ENCODE measurements at places on chromosomes 5 and 9. TPM values are rescaled to one million over a fixed set of nuclear protein-coding genes. Genes with fewer than 3 reads are reported as not detected.

PDGFRB gene
- 110 TPM for total RNA-seq

FIBCD1 gene
- 0.97 TPM for total RNA-seq

CFAP157 gene
- total RNA-seq, result 40.6 TPM

PCSK1 gene
- total RNA-seq, result 2.2 TPM

CRB2 gene
- total RNA-seq, result 0.25 TPM

TRIM36 gene
- total RNA-seq, result 6.9 TPM

GRCh38 chr5:140044041-140044440 is 942 bp upstream of the NRG2 start:
- no peak overlapping the region for H3K4me3 ChIP-seq
- no peak overlapping the region for H3K27ac ChIP-seq
- H3K4me1 ChIP-seq, result peaks cover 18% of the 10 kb centered on the region

DNA sequence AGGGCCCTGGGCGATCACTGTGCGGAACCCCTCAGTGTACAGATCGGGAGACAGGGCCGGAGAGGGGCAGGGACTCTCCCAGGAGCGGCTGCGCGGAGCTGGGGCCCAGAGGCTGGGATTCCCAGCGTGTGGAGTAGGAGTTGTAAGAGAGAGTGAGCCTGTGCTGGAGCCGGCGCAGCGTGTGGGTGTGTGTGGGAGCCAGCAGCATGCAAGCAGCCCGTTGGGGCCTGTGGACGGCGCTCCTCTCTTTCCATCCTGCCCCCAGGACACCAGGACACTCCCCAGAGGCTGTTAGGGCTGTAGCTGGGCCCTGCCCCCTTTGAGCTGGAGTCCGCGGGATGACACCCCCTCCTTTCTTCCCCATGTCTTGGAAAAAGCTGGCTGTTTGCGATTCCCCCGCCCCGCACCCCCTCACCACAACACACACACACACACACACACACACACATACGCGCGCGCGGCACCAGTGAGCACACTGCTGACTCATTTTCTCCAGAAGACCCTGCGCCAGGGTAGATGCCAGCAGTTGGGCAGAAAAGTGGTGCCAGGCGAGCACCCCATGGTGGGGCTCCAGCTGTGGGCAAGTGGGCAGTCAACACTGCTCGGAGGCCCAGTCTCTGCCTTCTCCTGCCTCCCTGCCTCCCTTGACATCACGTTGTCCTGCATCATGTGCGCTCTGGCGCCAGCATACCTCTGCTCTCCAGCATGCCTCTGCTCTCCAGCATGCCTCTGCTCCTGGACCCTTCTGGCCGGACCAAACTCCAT is 1.5 kb downstream of the COL27A1 start:
- no peak overlapping the region for H3K4me3 ChIP-seq
- H3K36me3 ChIP-seq, result no peaks in the 10 kb centered on the region
- H3K27ac ChIP-seq, result no peak overlapping the region
- H3K4me1 ChIP-seq, result peaks cover 5% of the 10 kb centered on the region
- peaks cover 11% of the 10 kb centered on the region for H3K27me3 ChIP-seq

GRCh38 chr5:132259069-132259851 is 1.8 kb downstream of the PDLIM4 start:
- peak overlapping the region; percentile 17 for H3K27ac ChIP-seq
- no peaks in the 10 kb centered on the region for H3K4me1 ChIP-seq
- no peak overlapping the region for H3K4me3 ChIP-seq
- no peaks in the 10 kb centered on the region for H3K36me3 ChIP-seq

GRCh38 chr9:100126423-100126822 is 27.4 kb downstream of the INVS start:
- H3K27ac ChIP-seq, result no peak overlapping the region
- no peak overlapping the region for H3K4me3 ChIP-seq
- H3K36me3 ChIP-seq, result peaks cover 5% of the 10 kb centered on the region

- H3K4me1 ChIP-seq, result no peaks in the 10 kb centered on the region
- no peak overlapping the region for H3K4me3 ChIP-seq
- no peak overlapping the region for H3K27ac ChIP-seq
Observed at GRCh38 chr5:73922875-73923557, 297.0 kb downstream of the ARHGEF28 start.

- no peak overlapping the region for H3K27ac ChIP-seq
- H3K4me1 ChIP-seq, result no peaks in the 10 kb centered on the region
- H3K36me3 ChIP-seq, result no peaks in the 10 kb centered on the region
- DNase-seq, result no peak
- H3K27me3 ChIP-seq, result no peaks in the 10 kb centered on the region
Observed at GRCh38 chr5:75262271-75262670, 25.6 kb upstream of the ANKRD31 start.

- H3K4me1 ChIP-seq, result peaks cover 3% of the 10 kb centered on the region
- no peak overlapping the region for H3K4me3 ChIP-seq
- DNase-seq, result no peak
Observed at GRCh38 chr5:172881691-172882370, 47.8 kb downstream of the ERGIC1 start.

- H3K4me3 ChIP-seq, result no peak overlapping the region
- H3K36me3 ChIP-seq, result no peaks in the 10 kb centered on the region
- H3K4me1 ChIP-seq, result peaks cover 4% of the 10 kb centered on the region
Observed at GRCh38 chr5:96434201-96434645, 1.2 kb upstream of the PCSK1 start.

DNA sequence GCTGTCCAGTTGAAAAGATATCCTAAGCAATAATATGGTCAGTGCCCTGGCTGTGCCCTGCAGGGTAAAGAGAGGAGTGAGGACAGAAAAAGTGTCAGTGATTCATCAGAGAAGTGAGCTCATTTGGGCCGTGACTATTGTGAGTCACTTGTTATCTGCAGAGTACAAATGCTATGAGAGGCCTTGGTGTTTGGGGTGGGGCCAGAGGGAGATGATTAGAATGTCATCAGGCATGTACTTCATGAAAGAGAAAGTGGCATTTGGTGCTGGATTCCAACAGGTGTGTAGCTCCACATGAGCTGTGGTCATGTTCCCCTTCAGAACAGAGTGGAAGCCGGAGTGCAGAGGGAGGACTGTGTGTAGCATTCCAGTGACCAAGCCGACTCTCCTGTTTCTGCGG is 174.1 kb downstream of the KDM4C start:
- H3K27ac ChIP-seq, result peak overlapping the region; percentile 71
- no peaks in the 10 kb centered on the region for H3K27me3 ChIP-seq
- H3K4me1 ChIP-seq, result no peaks in the 10 kb centered on the region
- no peak for DNase-seq

GRCh38 chr5:117165068-117165467 is 590.4 kb upstream of the SEMA6A start:
- H3K4me1 ChIP-seq, result peaks cover 8% of the 10 kb centered on the region
- peak; percentile 24 for DNase-seq
- H3K4me3 ChIP-seq, result no peak overlapping the region

- DNase-seq, result no peak
- no peaks in the 10 kb centered on the region for H3K36me3 ChIP-seq
- H3K27ac ChIP-seq, result peak overlapping the region; percentile 83
- H3K4me1 ChIP-seq, result no peaks in the 10 kb centered on the region
Observed at GRCh38 chr5:149443210-149443609, 64.1 kb upstream of the IL17B start.

- H3K36me3 ChIP-seq, result no peaks in the 10 kb centered on the region
- H3K4me3 ChIP-seq, result no peak overlapping the region
- no peak overlapping the region for H3K27ac ChIP-seq
- DNase-seq, result no peak
Observed at GRCh38 chr9:111056538-111056937, 18.3 kb upstream of the LPAR1 start.

DNA sequence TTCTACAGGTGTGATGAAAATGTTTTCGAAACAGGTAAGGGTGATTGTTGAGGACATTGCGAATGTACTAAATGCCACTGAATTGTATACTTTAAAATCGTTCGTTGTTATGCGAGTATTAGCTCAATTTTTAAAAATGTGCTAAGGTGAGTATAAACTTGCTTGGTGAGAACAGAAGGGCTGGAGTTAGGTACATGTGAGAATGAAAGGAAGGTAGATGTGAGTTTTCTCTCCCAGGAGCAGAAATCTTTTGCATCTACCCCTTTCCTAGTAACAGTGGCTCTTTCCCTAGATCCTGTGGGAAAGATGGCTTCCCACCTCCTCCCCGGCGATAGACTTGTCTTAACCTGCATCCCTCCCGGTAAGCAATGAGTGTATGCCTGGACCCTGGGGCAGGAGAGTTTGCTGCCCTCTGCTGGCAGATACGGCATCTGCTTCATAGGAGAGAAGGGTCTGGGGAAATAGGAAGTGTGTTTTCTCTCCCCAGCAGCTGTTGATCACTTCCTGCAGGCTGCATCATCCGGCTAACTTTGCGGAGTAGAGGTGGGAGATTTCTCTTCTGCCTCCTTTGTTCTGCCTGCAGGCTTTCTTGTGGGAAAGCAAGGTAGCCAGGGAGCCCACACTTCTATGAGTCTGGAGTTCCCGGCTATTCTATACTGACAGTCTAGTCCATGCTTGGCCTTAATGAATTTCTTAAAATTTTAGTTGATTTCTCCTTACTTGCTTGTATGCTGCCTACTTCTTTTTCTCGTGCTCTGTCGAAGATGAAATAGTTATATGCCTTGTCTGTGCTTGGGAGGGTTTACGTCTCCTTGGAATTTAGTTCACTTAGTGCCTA is 373.3 kb upstream of the SEMA6A start:
- H3K27ac ChIP-seq, result no peak overlapping the region
- H3K36me3 ChIP-seq, result no peaks in the 10 kb centered on the region
- H3K27me3 ChIP-seq, result no peaks in the 10 kb centered on the region
- no peak overlapping the region for H3K4me3 ChIP-seq
- no peaks in the 10 kb centered on the region for H3K4me1 ChIP-seq
- DNase-seq, result peak; percentile 13

GRCh38 chr9:87109851-87110250 is 162.5 kb upstream of the GAS1 start:
- H3K4me1 ChIP-seq, result no peaks in the 10 kb centered on the region
- H3K4me3 ChIP-seq, result no peak overlapping the region
- no peak for DNase-seq
- no peak overlapping the region for H3K27ac ChIP-seq
- H3K27me3 ChIP-seq, result no peaks in the 10 kb centered on the region
- no peaks in the 10 kb centered on the region for H3K36me3 ChIP-seq

GRCh38 chr9:86280580-86280979 is 1.8 kb downstream of the ISCA1 start:
- no peaks in the 10 kb centered on the region for H3K27me3 ChIP-seq
- H3K4me3 ChIP-seq, result no peak overlapping the region
- peaks cover 7% of the 10 kb centered on the region for H3K4me1 ChIP-seq
- H3K27ac ChIP-seq, result no peak overlapping the region
- DNase-seq, result no peak

DNA sequence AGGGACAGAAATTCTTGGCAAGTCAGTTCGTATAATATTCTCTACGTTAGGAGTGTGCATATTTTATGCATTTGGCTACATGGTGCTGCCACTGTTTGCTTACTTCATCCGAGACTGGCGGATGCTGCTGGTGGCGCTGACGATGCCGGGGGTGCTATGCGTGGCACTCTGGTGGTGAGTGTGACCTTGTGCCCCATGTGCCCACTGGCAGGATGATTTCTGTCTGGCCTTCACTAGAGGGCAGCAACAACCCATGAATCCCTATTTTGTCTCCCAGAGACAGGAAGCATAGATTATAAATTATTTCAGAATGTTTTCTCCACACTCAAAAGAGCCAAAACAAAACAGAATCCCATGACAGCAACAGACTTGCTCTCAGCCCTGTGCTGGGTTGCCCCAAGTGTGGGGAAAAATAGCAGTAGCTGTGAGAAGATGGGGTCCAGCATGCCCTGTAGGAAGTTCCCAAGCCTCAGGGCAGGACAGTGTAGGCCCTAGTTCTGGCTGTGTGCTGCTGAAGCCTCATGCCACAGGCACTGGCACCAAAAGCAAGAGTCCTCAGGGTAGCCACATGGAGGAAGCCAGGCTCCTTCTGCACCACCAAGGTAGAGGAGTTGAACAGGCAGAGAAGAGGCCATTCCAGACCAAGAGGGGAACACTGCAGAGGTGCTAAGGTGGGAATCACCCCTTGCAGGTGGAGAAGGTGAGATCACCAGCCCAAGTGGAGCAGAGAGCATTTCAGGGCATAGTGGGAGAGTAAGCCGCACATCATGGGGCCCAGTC is 16.0 kb downstream of the SLC22A5 start:
- H3K4me3 ChIP-seq, result no peak overlapping the region
- peaks cover 23% of the 10 kb centered on the region for H3K4me1 ChIP-seq

GRCh38 chr5:141669520-141669919 is 12.5 kb downstream of the ARAP3 start:
- no peaks in the 10 kb centered on the region for H3K27me3 ChIP-seq
- no peak overlapping the region for H3K4me3 ChIP-seq
- no peaks in the 10 kb centered on the region for H3K36me3 ChIP-seq
- DNase-seq, result no peak
- H3K4me1 ChIP-seq, result no peaks in the 10 kb centered on the region
- no peak overlapping the region for H3K27ac ChIP-seq

DNA sequence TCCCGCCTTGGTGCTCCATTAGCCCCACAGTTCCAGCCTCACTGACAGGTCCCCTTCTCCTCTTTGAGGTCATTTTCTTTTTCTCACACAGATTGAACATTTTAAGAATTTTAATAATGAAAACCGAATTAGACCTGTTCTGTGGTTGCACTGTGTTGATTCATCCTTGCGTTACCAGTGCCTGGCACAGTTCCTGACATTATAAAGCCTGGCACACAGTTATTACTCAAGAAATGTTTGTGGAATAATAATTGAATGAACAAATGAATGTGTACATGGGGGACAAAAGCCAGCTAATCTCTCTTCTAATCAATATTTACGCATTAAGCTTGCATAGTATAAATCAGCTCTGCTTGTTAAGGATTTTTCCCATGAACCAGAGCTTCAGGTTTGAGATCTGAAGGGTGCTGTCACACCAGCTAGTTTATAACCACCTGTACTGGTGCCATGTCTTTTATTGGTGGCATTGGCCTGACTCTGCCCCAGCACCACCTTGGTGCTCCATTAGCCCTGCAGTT is 80.0 kb downstream of the SV2C start:
- no peak overlapping the region for H3K4me3 ChIP-seq
- H3K4me1 ChIP-seq, result no peaks in the 10 kb centered on the region
- DNase-seq, result no peak
- no peaks in the 10 kb centered on the region for H3K36me3 ChIP-seq
- H3K27ac ChIP-seq, result no peak overlapping the region
- H3K27me3 ChIP-seq, result no peaks in the 10 kb centered on the region

- H3K27ac ChIP-seq, result no peak overlapping the region
- H3K4me1 ChIP-seq, result peaks cover 5% of the 10 kb centered on the region
- DNase-seq, result no peak
- no peaks in the 10 kb centered on the region for H3K36me3 ChIP-seq
- H3K27me3 ChIP-seq, result no peaks in the 10 kb centered on the region
Observed at GRCh38 chr9:92735636-92736562, 28.7 kb downstream of the BICD2 start.

- H3K4me1 ChIP-seq, result no peaks in the 10 kb centered on the region
- DNase-seq, result no peak
- no peak overlapping the region for H3K27ac ChIP-seq
- no peaks in the 10 kb centered on the region for H3K27me3 ChIP-seq
Observed at GRCh38 chr5:64653766-64654560, 36.3 kb upstream of the SHISAL2B start.

DNA sequence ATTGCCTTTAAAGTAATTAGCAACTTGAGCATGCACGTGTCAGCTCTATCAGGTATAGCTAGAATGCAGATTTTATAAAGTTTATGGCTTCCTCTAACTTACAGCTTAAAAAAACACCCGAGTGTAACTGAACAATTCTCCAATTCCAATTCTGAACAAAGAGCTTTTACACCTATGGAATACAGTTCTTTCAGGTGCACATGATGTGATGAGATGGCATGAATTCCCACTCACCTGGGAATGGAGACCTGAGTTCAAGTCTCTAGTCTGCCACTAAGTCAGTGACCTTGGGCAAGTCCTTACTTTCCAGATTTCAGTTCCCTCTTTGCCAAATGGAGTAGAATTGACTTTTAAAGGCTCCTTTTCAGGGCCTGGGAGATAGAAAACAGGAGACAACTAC is 1.8 kb downstream of the ZFAND5 start:
- peaks cover 56% of the 10 kb centered on the region for H3K4me1 ChIP-seq
- peak overlapping the region; percentile 56 for H3K4me3 ChIP-seq
- H3K27ac ChIP-seq, result peak overlapping the region; percentile 100
- peaks cover 6% of the 10 kb centered on the region for H3K36me3 ChIP-seq
